Kidney (tissue), 22 donors: ENCODE measurements at places on chromosomes 12 and 14. TPM values are rescaled to one million over a fixed set of nuclear protein-coding genes. Genes with fewer than 3 reads are reported as not detected.

GALNT16 gene
- 15.2 TPM for polyA plus RNA-seq

GLI1 gene
- polyA plus RNA-seq: 1.4 TPM

CLEC4E gene
- 0.88 TPM for polyA plus RNA-seq

FAM161B gene
- polyA plus RNA-seq: 3.2 TPM

DPPA3 gene
- not detected for polyA plus RNA-seq

PIWIL1 gene
- 0.15 TPM for polyA plus RNA-seq

PAX9 gene
- not detected for polyA plus RNA-seq

TSHR gene
- polyA plus RNA-seq: not detected

AMN gene
- 121 TPM for polyA plus RNA-seq

FLRT2 gene
- 1.2 TPM for polyA plus RNA-seq

SLC6A15 gene
- polyA plus RNA-seq: not detected

LRRC10 gene
- not detected for polyA plus RNA-seq

NUP37 gene
- polyA plus RNA-seq: 26.7 TPM

LMNTD1 gene
- not detected for polyA plus RNA-seq

TSPAN8 gene
- polyA plus RNA-seq: 61.2 TPM

CPSF6 gene
- 21.0 TPM for polyA plus RNA-seq

BMP4 gene
- polyA plus RNA-seq: 9.9 TPM

BIN2 gene
- polyA plus RNA-seq: 3.4 TPM

GAS2L3 gene
- polyA plus RNA-seq: 1.7 TPM

KRT7 gene
- 173 TPM for polyA plus RNA-seq

CDKN1B gene
- 27.9 TPM for polyA plus RNA-seq

COQ5 gene
- polyA plus RNA-seq: 60.8 TPM

STAB2 gene
- not detected for polyA plus RNA-seq

CCDC77 gene
- 3.1 TPM for polyA plus RNA-seq

EMP1 gene
- 45.1 TPM for polyA plus RNA-seq

VWF gene
- 9.6 TPM for polyA plus RNA-seq

ZFC3H1 gene
- 11.2 TPM for polyA plus RNA-seq

C3AR1 gene
- polyA plus RNA-seq: 2.9 TPM

MAP3K9 gene
- polyA plus RNA-seq: 1.0 TPM

PPP1R36 gene
- polyA plus RNA-seq: 2.8 TPM

KRT73 gene
- not detected for polyA plus RNA-seq

A2ML1 gene
- not detected for polyA plus RNA-seq

EPYC gene
- polyA plus RNA-seq: not detected

MYL2 gene
- polyA plus RNA-seq: 4.4 TPM

NUAK1 gene
- 2.9 TPM for polyA plus RNA-seq

TMEM63C gene
- polyA plus RNA-seq: 0.84 TPM

SRRM4 gene
- 0.17 TPM for polyA plus RNA-seq

MLXIP gene
- polyA plus RNA-seq: 10.9 TPM

ARHGEF25 gene
- 10.9 TPM for polyA plus RNA-seq

MGP gene
- polyA plus RNA-seq: 745 TPM

FAM222A gene
- polyA plus RNA-seq: 12.5 TPM

GPR162 gene
- 9.8 TPM for polyA plus RNA-seq

ADCY4 gene
- 19.2 TPM for polyA plus RNA-seq
